CD8-positive, alpha-beta memory T cell (primary cell): ENCODE measurements at places on chromosomes 7 and 10.

DNA sequence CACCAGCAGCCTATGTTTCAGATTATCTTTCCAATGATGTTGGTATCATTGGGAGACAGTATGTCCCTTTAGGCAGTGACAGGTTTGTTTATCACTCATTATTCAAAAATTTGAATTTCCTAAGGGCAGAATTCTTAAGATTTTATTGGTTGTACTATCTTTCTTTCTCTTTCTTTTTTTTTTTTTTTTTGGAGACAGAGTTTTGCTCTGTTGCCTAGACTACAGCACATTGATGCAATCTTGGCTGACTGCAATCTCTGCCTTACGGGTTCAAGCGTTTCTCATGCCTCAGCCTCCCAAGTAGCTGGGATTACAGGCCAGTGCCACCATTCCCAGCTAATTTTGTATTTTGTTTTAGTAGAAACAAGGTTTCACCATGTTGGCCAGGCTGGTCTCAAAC, 111.2 kb downstream of the PON1 start:
- no peak overlapping the region for H3K27ac ChIP-seq
- no peaks in the 10 kb centered on the region for H3K4me1 ChIP-seq
- no peak for DNase-seq
- no peaks in the 10 kb centered on the region for H3K27me3 ChIP-seq
- H3K36me3 ChIP-seq, result no peaks in the 10 kb centered on the region

DNA sequence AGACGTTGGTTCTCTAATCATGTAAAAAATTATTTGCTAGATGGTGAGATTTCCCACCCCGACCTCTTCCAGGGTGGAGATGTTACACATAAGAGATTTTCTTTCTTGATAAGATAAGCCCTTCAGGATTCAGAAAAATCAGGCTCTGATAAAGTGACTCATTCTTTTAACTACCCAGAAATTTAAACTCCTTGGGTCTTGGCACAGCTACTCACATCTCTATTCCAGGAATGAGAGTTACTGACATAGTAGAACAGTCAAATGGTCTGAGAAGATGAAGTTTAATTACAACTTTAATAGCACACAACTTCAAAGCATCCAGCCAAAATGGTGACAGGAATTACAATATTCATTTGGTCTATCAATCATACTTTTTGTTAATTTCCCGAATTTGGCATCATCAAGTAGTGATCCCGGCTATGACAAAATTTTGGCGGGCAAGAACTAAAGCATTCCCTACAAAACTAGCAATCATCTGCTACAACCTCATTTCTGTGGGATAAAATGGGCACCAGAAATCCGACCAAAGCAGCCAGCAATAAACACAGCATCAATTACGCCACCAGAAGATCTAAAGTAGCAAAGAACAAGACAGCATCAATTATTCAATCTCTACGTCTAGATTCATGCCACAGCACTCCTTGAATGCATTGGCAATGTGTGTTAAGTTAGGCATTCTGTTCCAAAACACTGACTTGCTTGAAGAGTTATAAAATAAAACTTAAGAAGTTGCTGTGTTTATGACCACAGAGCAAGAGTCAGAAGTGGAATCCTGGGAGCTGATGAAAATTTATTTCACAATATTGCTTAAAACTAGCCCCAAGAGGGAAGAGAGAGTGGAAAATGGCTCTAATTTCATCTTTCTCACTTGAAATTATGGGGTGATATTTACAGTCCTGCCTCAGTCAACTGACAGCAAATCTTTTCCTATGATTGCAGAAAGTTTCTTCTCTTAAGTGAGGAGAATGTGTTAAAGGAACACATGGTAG, 565.7 kb upstream of the ANKRD30A start:
- H3K27me3 ChIP-seq, result no peaks in the 10 kb centered on the region
- no peaks in the 10 kb centered on the region for H3K36me3 ChIP-seq
- no peaks in the 10 kb centered on the region for H3K4me1 ChIP-seq
- no peak overlapping the region for H3K27ac ChIP-seq

DNA sequence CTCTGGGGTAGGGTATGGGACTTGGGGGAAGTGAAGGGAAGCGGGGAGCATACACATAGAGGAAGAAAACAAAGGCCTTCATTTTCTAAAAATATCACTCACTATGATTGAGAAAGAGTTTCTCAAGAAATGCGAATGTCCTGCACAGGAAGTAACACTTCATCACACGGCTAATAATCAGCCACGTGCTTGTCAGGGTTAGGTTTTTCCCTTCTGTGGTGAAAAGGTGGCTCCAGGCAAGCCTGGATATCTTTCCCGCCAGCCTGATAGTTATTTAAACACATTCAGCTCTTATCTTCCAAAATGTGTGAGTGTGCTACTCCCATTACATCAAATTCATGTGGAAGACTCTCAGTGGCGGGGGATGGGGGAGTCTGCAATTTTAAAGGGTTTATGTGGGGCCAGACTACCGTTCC, 166.4 kb upstream of the ADO start:
- H3K27ac ChIP-seq, result peak overlapping the region; percentile 70
- DNase-seq, result peak; percentile 48
- H3K4me3 ChIP-seq, result peak overlapping the region; percentile 55
- H3K27me3 ChIP-seq, result no peaks in the 10 kb centered on the region

- H3K4me3 ChIP-seq, result no peak overlapping the region
- H3K27ac ChIP-seq, result no peak overlapping the region
- no peaks in the 10 kb centered on the region for H3K4me1 ChIP-seq
- no peaks in the 10 kb centered on the region for H3K36me3 ChIP-seq
- no peak for DNase-seq
- H3K27me3 ChIP-seq, result no peaks in the 10 kb centered on the region
These were observed 59.4 kb upstream of the ETV1 start for GRCh38 chr7:14048889-14049288.

- no peaks in the 10 kb centered on the region for H3K4me1 ChIP-seq
- no peaks in the 10 kb centered on the region for H3K27me3 ChIP-seq
- H3K4me3 ChIP-seq, result no peak overlapping the region
These were observed 96.1 kb downstream of the ZNF277 start for GRCh38 chr7:112302566-112302965.

DNA sequence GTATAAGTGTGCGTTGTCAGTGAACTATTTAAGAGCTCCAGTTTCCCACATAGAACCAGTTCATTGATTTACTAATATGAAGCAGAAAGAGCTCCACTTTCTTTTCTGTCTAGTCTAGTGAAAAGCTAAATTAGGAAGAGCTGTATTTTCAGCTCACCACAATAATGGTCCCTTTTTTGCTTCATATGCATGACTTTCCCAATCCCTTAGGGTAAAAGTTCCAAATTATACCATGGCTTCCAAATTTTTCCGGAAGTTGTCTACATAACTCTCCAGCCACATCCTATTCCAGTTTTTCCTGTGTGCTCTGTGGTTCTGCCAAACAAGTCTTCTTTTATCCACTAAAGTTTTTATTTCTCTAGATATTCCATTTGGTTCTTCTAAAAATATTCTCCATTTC, 685.2 kb downstream of the REEP3 start:
- H3K27me3 ChIP-seq, result no peaks in the 10 kb centered on the region
- H3K4me3 ChIP-seq, result no peak overlapping the region
- no peak for DNase-seq
- no peak overlapping the region for H3K27ac ChIP-seq
- no peaks in the 10 kb centered on the region for H3K4me1 ChIP-seq

GRCh38 chr7:78900806-78901205, 552.7 kb downstream of the MAGI2 start:
- no peak overlapping the region for H3K27ac ChIP-seq
- H3K27me3 ChIP-seq, result no peaks in the 10 kb centered on the region
- no peaks in the 10 kb centered on the region for H3K36me3 ChIP-seq
- no peak overlapping the region for H3K4me3 ChIP-seq
- DNase-seq, result no peak

- H3K4me3 ChIP-seq, result peak overlapping the region; percentile 92
- DNase-seq, result no peak
- peaks cover 36% of the 10 kb centered on the region for H3K4me1 ChIP-seq
These were observed 29.8 kb upstream of the EPC1 start for GRCh38 chr10:32376771-32377170.

- H3K4me1 ChIP-seq, result no peaks in the 10 kb centered on the region
- no peak overlapping the region for H3K4me3 ChIP-seq
- DNase-seq, result no peak
- H3K27me3 ChIP-seq, result no peaks in the 10 kb centered on the region
These were observed 5.3 kb downstream of the CALCR start for GRCh38 chr7:93569189-93569588.

DNA sequence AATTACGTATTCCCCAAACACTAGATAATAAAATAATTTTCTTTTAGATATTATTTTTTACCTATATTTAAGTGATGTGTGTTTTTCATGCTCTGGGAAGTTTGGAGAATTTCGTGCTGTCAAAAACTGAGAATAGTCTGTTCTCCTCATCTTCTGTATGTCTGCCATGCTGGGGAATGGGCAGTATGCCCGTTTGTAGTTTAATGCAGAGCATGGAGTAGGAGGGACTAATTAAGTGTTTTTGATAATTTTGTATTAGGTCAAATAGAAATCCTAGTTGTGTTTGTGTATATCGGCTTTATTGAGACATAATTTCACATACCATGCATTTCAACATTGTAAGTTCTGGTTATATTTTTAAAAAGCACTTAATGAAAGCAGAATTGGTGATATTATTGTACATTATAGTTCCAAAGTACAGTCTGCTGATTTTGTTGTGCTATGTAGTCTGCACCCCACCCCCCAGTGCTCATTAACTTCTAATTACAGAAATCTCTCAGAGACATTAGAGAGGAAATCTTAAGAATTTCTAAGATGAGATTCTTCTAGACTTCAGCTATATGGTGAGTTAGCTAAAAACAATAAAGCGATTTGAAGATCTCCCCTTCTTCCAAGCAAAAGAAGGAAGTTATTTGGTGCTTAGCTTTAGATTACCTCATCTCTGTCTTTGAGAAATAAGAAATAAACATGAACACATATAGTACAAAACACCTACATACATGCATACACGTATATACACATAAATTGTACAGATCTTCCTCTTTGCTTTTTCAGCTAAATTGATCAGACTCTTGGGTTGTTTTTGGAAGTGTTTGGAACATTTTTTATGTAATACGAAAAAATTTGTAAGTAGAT, 22.2 kb downstream of the ZRANB1 start:
- H3K27ac ChIP-seq, result no peak overlapping the region
- no peak for DNase-seq
- no peak overlapping the region for H3K4me3 ChIP-seq

DNA sequence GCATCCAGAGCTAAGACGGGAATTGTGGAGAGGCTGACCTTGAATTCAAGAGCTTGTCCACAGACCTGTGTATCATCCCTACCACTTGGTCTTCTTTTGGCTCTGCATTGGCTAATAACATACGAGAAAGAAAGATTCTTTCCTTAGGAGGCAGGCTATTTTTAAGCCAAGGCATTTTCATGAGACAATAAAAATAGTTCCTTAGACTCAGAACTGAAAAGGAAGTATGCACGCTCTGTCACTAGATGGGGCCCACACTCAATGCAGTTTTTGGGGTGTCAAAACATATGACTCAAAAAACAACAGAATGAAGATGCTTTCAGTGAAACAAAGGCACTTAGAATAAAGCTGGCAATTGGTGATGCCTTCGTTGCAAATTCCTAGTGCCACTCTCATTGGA, 265.9 kb upstream of the DGKB start:
- H3K27ac ChIP-seq, result no peak overlapping the region
- H3K27me3 ChIP-seq, result no peaks in the 10 kb centered on the region
- no peak for DNase-seq
- no peaks in the 10 kb centered on the region for H3K36me3 ChIP-seq
- no peak overlapping the region for H3K4me3 ChIP-seq

GRCh38 chr7:134878746-134879357, 99.4 kb downstream of the CALD1 start:
- no peaks in the 10 kb centered on the region for H3K36me3 ChIP-seq
- H3K4me1 ChIP-seq, result no peaks in the 10 kb centered on the region
- H3K4me3 ChIP-seq, result no peak overlapping the region
- H3K27me3 ChIP-seq, result no peaks in the 10 kb centered on the region

- no peak overlapping the region for H3K4me3 ChIP-seq
- no peak for DNase-seq
- no peaks in the 10 kb centered on the region for H3K27me3 ChIP-seq
- H3K27ac ChIP-seq, result no peak overlapping the region
- H3K4me1 ChIP-seq, result no peaks in the 10 kb centered on the region
- no peaks in the 10 kb centered on the region for H3K36me3 ChIP-seq
These were observed 508.2 kb upstream of the SEMA3D start for GRCh38 chr7:85695041-85695440.

GRCh38 chr10:14843327-14843988, 5.4 kb downstream of the HSPA14 start:
- no peaks in the 10 kb centered on the region for H3K27me3 ChIP-seq
- no peak overlapping the region for H3K4me3 ChIP-seq
- H3K27ac ChIP-seq, result no peak overlapping the region
- H3K4me1 ChIP-seq, result peaks cover 10% of the 10 kb centered on the region

DNA sequence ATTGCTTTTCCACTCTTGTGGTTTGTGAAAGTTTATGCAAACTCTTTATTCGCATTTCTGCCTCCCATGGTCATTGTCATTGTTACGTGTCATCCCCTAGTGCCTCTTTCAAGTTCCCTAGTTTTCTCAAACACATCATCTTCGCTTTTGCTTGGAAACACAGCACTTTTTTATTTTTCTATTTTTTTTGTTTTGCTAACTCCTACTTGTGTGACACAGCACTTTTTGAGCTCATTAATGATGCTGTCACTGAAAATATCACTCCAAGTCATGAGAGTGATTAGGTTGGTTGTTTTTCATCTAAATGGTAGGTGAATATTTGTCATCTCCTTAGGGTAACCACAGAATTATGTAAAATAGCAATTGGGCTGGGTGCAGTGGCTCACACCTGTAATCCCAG, 8.5 kb upstream of the STX1A start:
- DNase-seq, result no peak
- no peaks in the 10 kb centered on the region for H3K4me1 ChIP-seq
- no peak overlapping the region for H3K4me3 ChIP-seq
- no peak overlapping the region for H3K27ac ChIP-seq

DNA sequence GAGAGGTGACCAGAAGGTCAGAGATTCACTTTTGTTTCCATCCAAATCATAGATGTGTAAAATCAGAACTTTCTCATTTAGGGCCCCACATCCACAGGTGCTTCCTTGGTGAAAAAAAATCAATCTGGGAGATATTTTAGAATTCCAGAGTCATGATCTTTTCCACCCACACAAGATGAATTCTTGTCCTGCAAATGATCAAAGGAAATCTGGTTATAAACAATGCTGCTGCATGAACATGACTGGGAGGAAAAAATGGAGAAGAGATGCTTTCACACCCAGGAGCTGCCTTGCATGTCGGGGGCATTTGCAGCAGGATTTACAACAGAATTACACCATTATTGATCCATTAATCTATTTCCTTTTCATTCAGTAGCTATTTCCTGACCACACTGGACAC, 106.5 kb upstream of the TMEM72 start:
- no peak overlapping the region for H3K4me3 ChIP-seq
- no peak for DNase-seq
- H3K27me3 ChIP-seq, result no peaks in the 10 kb centered on the region
- no peak overlapping the region for H3K27ac ChIP-seq
- no peaks in the 10 kb centered on the region for H3K4me1 ChIP-seq
- H3K36me3 ChIP-seq, result no peaks in the 10 kb centered on the region

GRCh38 chr7:4006687-4007086, 675.4 kb upstream of the FOXK1 start:
- H3K27ac ChIP-seq, result no peak overlapping the region
- H3K4me1 ChIP-seq, result no peaks in the 10 kb centered on the region
- H3K36me3 ChIP-seq, result no peaks in the 10 kb centered on the region
- no peaks in the 10 kb centered on the region for H3K27me3 ChIP-seq

GRCh38 chr10:96133135-96133534, 3.0 kb downstream of the ZNF518A start:
- no peak for DNase-seq
- H3K4me3 ChIP-seq, result no peak overlapping the region
- peaks cover 7% of the 10 kb centered on the region for H3K27me3 ChIP-seq
- peaks cover 16% of the 10 kb centered on the region for H3K4me1 ChIP-seq
- H3K27ac ChIP-seq, result no peak overlapping the region
